ENCODE measurements at places on chromosomes 16 and 17.

- no peak for DNase-seq
Measured at GRCh38 chr16:11402745-11403533, 57.7 kb downstream of the RMI2 start.

DNA sequence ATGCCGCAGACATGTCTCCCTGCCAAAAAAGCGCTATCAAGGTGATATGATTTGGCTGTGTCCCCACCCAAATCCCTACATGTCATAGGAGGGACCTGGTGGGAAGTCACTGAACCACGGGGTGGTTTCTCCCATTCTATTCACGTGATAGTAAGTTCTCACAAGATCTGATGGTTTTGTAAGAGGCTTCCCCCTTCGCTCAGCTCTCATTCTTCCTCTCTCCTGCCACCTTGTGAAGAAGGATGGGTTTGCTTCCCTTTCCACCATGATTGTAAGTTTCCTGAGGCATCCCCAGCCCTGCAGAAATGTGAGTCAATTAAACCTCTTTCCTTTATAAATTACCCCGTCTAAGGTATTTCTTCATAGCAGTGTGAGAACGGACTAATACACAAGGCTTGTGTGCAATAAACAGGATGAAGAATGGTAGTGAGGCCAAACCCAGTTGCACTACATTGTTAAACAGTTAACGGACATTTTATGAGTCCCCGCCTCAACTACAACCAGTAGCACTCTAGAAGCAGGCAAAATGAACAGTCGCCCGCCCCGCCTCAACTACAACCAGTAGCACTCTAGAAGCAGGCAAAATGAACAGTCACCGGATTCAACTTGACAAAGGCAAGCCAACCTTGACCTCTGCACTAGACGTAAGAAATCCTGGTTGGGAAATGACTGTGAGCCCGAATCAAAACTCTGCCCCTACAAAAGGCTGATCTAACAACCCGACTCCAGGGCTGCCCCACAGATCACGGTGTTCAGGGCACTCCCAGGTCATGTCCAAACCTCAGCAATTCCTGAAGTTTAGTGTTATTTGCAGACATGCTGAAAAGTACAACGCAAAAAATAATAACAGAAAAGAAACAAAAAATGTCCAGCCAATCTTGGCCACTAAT, 26.3 kb downstream of the VPS53 start:
- peak; percentile 62 for DNase-seq

GRCh38 chr17:72471296-72471695, 350.5 kb downstream of the SOX9 start:
- no peak for DNase-seq

DNA sequence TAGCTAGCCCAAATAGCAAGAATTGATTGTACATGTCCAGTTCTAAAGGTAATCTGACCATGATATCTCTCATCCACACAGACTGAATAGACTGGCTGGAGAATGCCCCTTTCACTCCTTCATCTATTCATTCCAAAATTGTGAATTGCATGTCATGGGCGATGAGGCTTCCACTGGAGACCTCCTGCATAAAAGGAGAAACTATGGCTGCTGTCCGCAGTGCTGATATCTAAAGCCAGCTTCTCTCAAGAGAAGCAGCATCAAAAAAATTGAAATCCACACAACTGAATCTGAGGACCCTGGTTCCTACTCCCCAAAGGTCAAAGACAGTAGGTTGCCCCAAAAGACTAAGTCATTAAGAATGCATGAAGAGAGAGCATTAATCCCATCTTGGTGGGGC, 7.9 kb upstream of the SCNN1G start:
- DNase-seq, result peak; percentile 27

- DNase-seq, result no peak
Measured at GRCh38 chr17:62075308-62075815, 10.3 kb upstream of the MED13 start.

DNA sequence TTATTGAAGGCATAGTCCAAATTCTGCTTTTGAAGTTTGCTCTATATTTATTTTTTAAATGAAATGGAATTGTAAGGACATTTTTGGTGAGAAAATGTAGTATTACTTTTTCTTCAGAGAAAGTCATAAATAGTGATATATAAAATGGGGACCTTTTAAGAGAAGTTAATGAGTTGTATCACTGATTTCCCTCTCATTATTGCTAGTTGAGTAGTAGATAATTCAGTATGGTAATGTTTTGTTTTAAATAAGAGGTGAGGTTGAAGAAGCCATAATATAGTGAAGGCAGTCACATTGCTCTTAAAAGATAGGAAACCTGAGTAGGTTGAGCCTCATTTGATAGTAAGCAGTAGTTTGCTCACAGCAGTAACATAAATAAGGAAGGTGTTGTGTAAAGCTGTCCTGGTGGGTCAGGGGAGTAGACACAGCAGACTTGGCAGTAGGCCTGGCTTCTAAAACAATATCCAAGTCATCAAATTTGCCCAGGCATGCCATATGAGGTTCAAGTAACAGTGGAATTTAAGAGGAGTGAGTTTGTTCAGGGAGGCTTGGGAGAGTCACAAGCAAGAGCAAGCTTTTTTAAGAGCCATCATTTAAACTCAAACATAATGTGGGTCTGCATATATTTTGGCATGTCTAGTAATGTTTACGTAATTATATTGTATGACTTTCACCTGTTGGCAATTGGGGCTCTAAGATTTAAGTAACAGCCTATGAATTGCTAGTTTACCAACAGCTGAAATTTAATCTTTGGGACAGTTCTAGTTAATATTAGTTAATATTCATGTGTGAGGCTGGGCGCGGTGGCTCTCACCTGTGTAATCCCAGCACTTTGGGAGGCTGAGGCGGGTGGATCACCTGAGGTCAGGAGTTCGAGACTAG, 6.5 kb downstream of the NFATC3 start:
- peak; percentile 67 for DNase-seq

All from cardiac fibroblast (primary cell).